GM10248 (cell line): ENCODE measurements at places on chromosomes 2 and 18.

GRCh38 chr2:221476195-221476594 is 95.9 kb downstream of the EPHA4 start:
- DNase-seq, result no peak

DNA sequence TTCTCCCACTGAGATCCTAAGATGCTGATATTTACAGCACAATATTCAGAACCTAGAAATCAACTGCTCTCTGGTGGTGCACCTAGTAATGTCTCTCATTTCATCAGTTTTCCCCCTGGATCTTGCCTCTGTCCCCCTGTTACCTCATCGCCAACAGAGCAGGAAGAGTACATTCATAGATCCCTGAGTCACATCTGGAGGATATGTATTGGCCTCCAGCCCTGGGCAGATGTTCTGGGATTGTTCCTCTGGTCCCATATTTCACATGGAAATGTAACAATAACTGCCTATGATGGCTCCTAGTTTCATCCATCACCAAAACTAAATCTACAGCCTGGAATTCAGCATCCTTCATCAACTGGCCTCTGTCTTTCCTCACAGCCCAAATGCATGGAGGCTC is 278.8 kb upstream of the SLC14A2 start:
- DNase-seq, result no peak

DNA sequence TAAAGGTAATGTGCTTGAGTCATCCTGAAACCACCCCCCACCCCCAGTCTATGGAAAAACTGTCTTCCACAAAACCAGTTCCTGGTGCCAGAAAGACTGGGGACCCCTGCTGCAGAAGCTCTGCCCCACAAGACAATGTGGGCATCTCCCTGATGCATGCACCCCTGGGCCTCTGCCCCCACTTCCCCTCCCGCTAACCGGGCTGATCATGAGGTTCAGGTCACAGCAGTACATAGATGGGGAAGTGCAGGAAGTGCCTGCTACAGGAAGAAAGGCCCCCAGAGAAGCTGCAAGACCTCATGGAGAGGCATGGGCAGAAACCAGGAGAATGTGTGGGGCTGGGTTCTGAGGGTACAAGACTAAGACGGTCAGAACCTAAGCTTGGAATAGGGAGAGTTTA is 243.4 kb upstream of the ID2 start:
- DNase-seq, result no peak

GRCh38 chr18:48827291-48828193 is 123.2 kb downstream of the SMAD7 start:
- no peak for DNase-seq

- DNase-seq, result no peak
Measured at GRCh38 chr2:1321321-1321720, 91.9 kb upstream of the TPO start.

DNA sequence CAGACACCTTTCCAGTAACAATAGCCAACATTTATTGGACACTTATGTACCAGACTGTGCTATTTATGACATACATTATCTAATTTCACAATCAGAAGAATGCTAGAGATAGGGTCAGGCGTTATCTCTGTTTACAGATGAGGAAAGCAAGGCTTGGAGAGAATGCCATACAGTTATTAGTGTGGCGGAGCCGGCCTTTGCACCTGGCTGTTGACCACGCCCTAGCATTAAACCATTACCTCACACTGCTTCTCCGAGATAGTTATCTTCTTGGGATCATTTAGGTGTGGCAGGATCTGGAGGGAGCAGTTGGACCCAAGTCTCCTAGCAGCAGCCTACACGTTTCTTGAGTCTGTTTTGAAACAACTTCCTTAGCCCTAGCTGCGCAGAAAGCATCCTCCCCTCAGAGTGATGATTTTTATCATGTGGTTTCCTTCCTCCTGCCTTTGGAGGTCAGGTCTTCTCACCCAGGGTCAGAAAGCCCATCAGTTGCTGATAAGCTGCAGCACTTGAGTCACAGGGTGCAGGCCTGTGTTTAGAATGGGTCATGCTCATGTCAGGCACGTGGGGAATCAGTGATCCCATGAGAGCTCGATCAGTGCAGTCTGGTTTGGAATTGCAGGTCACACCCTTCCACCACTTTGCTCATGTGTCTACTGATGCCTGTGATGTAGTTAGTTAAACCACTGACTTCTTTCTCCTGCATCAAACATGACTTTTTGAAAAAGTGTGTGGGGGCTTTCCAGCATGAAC is 118.2 kb downstream of the SPTBN1 start:
- DNase-seq, result no peak

GRCh38 chr18:62081248-62081647 is 105.6 kb downstream of the PIGN start:
- no peak for DNase-seq

DNA sequence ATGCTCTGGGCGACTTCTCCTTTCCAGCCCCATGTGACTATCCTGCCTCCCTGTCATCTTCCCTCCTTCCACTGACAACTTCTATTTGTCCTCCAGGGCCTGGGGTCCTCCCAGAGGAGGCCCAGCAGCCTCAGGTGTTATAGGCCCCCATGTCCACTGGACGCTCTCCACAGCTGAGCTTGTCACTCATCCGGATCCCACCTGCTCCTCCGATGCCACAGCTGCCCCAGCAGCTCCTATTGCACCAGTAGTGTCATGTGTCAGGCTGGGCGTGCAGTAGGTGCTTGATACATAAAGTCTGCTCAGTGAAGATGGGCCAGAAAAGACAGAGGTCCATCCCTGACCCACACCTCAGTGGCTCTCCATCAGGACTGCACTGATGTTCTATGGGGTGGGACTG is 305.7 kb upstream of the MYT1L start:
- DNase-seq, result no peak
